ENCODE measurements at places on chromosomes 7 and 10.

DNA sequence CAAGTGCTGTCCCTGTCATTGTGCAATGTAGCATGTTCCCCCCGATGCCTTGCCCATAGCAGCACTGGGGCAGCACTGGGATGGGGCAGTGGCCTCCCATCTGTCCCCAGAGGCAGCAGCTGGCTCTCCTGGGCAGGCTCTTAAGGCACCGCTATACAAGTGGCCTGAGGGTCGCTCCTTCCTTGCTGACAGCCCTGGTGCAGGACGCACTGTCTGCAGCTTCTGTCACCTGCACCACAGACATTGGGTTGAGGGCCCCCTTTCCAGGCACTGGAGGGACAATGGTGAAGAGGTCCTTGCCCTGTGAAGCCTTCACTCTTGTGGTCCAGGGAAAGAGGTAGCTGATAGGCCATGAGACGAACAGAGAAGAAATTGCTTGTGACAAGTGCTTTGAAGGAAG, 10.6 kb downstream of the CPSF4 start:
- DNase-seq = no peak

GRCh38 chr7:15832996-15833395, 146.5 kb upstream of the MEOX2 start:
- DNase-seq = no peak

- no peak for DNase-seq
These were observed 51.7 kb upstream of the PPIF start for GRCh38 chr10:79295563-79295962.

DNA sequence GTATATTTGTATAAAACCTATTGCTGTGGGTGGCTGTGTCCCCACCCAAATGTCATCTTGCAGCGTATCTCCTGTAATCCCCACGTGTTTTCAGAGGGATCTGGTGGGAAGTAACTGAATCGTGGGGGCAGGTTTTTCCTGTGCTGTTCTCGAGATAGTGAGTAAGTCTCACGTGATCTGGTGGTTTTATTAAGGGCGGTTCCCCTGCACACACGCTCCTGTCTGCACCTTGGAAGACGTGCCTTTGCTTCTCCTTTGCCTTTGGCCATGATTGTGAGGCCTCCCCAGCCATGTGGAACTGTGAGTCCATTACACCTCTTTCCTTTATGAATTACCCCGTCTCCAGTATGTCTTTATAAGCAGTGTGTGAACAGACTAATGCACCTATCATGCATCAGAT, 97.6 kb downstream of the DYNC2I1 start:
- DNase-seq = no peak

DNA sequence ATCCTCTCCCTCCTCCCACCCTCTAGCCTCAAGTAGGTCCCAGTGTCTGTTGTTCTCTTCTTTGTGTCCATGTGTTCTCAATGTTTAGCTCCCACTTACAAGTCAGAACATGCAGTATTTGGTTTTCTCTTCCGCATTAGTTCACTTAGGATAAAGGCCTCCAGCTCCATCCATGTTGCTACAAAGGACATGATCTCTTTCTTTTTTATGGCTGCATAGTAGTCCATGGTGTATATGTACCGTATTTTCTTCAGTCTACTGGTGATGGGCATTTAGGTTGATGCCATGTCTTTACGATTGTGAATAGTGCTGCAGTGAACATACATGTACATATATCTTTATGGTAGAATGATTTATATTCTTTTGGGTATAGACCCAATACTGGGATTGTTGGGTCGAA, 1.6 kb upstream of the GOT1 start:
- no peak for DNase-seq

DNA sequence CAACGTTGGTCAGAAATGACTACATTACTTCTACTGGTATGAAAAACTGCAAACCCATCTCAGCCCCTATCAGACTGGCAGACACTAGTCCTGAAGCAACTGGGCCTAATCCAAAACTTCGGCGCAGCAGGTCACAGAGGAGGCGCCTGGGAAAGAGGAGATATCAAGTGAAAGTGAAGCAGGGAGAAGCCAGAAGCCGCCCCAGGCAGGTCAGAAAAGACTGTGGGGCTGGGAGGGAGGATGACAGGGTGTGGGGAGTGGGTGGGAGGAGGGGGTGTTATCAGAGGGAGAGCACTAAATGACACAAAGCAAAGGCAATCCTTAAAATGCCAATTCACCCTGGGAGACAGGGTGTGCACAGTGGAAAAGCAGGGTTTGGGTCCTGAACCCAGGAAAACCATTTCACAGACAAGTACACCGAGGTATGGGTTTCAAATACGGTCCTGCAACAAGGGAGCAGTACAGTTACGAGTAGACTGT, 731 bp downstream of the CHCHD3 start:
- peak; percentile 22 for DNase-seq

DNA sequence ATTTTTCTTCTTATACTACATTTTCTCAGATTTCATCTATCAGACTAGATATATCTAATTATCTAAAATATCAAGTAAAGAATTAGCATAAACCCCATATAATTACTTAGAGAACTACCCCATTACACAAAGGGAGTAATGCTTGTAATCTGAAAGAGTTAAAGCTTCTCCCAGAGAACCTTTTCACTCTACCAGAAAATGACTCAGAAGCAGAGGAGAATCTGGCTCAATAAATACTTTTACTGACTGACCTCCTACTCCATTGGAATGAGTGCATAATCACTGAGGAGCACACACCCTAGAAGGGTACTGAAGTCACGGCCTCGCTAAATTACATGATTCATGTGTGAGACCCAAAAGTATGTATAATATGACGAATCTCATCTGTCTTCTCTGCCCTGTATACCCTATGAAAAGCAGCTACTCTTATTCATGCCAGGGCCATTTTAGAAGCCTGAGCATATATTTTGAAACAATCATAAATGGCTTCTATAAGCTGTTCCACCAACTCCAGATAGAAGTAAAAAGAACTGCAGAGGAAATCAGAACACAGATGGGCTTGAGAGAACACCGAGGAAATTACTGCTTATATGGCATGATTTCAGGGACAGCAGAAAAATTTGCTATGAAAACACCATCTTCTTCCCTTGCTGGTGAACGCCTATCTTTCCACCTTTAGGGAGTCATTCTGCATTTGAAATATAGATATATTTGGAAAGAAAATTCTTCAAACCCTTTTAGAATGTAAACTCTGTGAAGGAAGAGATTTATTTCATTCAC, 32.7 kb downstream of the DNMBP start:
- DNase-seq = no peak

GRCh38 chr10:124692100-124692446, 52.1 kb downstream of the FAM53B start:
- DNase-seq = no peak

DNA sequence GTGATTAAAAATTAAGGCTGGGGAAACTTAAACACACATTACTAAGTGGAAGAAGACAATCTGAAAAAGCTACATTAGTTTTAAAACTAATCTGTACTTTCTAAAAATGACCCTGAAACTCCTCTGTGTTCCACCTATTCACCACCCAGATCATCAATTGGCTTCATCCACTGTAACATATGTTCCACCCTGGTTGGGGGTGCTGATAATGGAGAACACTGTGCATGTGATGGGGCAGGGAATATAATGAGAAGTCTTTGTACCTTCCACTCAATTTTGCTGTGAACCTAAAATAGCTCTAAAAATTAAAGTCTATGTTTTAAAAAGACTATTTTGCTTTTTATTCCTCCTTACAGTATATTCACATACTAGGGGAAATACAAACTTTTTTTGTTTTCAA, 132.7 kb downstream of the CNOT4 start:
- DNase-seq = no peak

DNA sequence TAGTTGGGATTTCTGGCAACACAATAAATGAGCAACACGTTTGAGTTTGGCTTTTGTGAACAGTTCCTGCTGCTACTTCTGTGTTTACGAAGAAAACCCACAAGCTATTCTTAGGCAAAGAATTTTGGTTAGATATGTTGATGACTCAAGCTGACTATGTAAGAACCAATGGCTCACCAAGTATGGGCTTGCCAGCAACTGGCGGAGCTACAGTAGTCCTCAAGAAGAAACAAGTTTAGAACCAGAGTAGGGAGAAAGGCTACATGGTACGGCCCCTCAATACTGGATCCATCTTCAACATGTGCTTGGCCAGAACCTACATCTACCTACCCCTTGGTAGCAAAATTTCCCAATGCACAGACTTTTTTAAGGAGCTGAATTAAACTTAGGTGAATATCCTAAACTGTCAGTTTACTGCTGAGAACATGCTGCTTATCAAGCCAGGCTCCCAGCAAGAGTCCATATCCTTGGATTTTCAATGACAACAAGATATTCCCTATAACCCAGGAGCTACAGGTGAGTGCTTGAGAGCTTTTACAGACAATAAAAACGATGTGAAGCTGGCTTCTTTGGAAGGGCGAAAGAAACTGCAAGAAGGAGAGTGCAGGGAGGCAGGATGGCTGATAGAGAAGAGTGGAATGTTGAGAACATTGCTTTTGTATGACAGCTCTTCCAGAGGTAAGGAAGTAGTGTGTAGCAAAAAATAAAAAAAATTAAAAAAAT, 74.3 kb upstream of the ASAH2 start:
- no peak for DNase-seq

- no peak for DNase-seq
These were observed 42.3 kb downstream of the SH2D4B start for GRCh38 chr10:80579849-80580637.

DNA sequence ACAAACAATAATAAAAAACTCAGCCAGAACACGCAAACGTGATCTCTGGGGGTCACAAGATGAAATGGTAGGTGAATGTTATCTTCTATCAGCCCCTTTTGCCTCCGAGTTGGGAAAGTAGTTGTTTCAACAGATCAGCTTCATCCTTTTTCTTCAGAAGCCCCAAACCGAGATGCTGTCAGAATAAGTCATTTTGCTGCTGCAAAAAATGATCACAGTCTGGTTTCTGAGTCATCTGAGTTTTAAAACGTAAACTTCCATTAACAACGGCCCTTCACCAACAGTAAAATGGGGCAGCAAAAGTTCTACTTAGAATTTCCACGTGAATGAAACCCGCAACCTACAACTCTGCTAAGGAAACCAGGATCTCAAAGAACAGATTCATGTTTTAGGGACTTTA, 44.9 kb downstream of the JCAD start:
- no peak for DNase-seq

GRCh38 chr7:36440880-36441279, 51.2 kb downstream of the ANLN start:
- DNase-seq = no peak

DNA sequence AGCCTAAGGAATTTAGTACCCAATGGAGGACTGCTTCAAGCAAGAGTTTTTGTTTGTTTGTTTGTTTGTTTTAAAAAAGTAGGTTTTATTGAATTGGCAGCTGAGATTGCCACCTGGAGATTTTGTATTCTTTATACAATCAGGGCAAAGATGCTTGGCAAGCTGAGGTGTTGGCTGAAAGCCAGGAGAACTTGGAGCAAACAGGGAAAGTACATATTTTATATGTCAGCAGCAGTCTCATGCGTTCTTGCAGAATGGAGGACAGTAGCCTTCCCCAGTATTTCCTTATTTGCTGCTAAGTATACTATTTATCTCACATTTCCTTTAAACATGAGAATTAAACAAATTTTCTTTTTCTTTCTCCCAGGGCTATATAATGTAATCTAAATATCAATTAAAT, 22.6 kb upstream of the ICA1 start:
- DNase-seq = no peak

DNA sequence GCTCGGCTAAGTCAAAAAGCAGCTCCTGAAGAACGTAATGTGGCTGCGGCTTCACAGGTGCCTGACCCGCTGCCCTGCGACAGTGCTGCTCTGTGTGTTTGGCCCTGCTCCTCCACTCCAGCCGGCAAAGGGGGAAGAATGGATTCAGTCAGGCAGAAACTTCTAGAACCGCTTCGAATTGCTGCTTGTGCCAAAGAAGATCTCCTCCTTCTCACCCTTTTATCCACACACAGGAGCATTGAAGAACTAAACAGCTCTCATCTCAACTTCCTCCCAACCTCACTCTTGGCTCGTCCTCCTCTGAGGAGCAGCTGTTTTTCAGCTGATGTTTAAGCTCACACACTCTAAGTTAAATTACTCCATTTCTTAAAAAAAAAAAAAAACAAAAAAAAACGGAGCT, 651.4 kb downstream of the INHBA start:
- DNase-seq = no peak

DNA sequence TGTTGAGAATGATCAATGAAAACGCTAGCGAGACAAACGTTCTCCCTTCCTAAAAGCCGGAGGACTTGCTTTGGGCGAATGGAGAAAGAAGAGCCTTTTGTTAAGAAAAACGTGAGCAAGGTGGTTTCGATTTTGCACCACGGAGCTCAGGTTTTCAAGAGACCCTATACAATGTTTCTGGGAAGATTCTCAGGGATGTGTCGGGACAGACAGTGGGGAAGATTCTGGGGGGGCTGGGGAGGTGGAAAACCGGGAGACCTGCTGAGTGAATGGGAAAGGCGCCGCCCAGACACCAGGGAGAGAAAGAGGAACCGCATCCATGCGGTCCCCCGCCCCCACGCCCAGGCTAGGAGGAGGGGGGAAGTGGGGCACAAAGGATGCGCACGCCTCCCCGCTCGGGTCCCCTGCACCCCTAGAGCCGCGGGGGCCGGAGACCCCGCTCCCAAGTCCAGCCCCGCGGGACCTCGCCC, 745 bp downstream of the YWHAG start:
- DNase-seq = peak; percentile 60

GRCh38 chr7:93239824-93240223, 7.7 kb downstream of the VPS50 start:
- no peak for DNase-seq

GRCh38 chr7:34109936-34110780, 204.8 kb downstream of the BMPER start:
- DNase-seq = no peak

DNA sequence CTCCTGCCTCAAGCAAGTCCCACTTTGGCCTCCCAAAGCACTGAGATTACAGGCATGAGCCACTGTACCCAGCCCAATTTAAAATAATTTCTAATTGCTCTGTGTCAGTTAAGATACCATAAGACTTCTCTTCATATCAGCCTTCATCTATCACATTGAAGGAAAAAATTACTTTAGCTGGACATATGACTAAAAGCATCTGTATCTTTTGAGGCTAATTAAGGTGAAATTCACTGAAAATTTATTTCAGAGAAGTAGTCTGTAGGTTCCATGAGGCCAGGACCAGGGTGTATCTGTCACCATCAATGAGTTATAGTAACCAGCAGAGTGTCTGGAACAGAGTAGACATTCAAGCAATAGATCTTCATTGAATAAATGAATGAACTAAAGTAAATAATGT, 205.2 kb upstream of the PHYHIPL start:
- no peak for DNase-seq

DNA sequence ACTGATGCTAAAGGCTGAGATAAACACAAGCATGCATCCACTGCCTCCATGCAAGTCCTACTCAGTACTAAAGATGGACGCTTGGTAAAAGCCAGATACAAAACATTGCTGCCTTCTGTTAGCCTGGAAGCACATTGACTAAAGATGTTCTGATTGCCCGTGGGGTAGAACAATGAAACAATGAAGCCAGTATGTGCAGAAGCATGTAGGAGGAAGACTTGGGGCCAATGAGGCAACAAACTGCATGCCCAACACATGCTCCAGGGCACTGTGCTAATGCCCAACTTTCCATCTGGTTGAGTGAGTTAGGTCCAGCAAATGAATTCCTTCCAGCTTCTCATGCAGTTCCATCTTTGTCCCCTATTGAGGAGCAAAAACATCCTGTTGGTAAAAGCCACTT, 1245.5 kb downstream of the GATA3 start:
- no peak for DNase-seq

All from stimulated activated CD4-positive, alpha-beta T cell treated with anti-CD3 and anti-CD28 coated beads, Interleukin-4, amount 100 ng/mL, for 24 hours (primary cell).